ENCODE measurements at places on chromosomes 16 and 17.

- DNase-seq, result no peak
Observed at GRCh38 chr16:71811261-71811803, 2.7 kb upstream of the AP1G1 start.

DNA sequence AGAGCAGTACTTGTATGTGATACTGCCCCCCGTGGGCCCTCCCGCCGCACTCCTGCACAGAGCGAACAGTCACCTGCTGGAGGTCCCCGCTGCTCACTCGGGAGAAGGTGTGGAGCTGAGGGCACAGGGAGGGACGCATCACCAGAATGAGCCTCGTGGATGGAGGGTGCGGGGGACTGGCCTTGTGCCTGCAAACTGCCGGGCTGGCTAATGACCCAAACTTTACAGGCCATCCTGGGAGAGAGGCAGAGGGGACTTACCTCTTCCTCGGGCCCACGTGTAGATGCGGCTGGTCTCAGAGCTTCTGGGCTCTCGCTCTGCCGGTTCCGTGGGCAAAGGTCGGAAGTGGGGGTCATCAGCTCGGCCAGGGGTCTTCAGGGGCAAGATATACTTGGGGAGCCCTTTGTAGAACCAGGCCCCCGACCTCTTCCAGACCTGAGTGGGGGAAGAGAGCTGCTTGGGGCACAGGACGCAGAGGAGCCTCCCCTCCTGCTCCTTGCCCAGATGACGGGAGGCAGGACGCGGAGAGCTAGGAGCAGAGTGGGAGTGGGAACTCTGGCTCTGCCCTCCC lies 65.5 kb upstream of the DOC2B start:
- DNase-seq, result no peak

- DNase-seq, result no peak
Observed at GRCh38 chr17:55601874-55602364, 90.7 kb upstream of the SMIM36 start.

- DNase-seq, result no peak
Observed at GRCh38 chr17:45307290-45308015, 9.4 kb downstream of the MAP3K14 start.

GRCh38 chr16:26594666-26595065 lies 472.1 kb upstream of the C16orf82 start:
- DNase-seq, result no peak

DNA sequence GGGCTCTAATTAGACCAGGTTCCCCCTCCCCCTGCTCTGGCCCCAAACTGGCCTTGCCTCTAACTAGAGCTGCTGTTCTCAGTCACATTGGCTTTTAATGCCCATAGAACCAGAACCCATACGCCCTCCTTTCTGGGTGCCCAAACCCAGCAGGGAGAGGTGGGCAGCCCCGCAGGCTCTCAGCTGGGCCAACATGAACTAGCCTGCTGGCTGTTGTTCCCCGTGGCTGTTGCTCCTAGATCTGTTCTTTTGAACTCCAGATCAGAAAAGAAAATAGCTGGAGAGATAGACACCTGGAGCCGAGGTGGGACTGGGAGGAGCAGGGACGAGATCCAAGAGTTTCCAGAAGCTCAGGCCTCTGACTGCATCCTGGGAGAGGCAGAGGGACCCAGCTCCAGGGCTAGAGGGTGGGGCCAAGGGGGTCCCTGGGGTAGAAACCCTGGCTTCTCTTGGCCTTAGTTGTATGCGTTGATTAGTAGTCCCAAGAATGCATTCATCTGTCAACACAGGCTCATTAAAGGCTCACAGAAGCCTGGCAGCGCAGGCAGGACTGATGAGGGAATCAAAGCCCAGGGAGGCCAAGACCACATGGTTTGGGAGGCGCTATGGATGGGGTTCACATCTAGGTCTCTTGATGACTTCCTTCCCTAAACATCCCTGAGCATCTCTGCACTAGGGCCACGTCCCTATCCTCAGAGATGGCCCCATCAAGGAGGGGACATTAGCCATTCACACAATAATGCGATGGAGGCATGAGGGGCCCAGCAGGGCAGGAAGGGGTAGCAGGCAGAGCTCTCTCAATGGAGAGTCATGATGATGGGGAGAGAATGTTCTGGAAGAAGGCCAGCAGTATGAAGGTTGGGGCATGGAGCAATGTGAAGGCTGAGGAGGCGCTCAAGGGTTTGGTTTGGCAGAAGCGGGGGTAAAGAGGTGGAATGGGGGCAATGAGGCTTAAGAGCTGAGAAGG lies 1.3 kb upstream of the CPSF4L start:
- DNase-seq, result no peak

- DNase-seq, result no peak
Observed at GRCh38 chr16:71933913-71934695, 38.8 kb downstream of the IST1 start.

DNA sequence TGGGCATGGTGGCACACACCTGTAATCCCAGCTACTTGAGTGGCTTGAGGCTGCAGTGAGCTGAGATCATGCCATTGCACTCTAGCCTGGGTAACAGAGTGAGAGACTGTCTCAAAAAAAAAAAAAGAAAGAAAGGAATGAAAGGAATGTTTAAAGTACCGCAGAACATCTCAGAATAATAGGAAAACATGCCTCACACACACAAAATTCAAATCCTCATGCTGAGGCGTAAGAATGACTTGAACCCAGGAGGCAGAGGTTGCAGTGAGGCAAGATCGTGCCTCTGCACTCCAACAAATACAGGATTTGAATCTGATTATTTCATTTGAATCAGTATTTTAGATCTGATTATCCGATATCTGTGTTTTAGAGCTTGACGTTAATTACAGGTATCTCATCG lies 21.3 kb upstream of the GAA start:
- no peak for DNase-seq

- no peak for DNase-seq
Observed at GRCh38 chr16:14354561-14355351, 275.3 kb downstream of the PARN start.

GRCh38 chr16:83727018-83727417 lies 80.8 kb upstream of the HSBP1 start:
- DNase-seq, result no peak

GRCh38 chr17:6456914-6457687 lies 12.8 kb downstream of the PIMREG start:
- no peak for DNase-seq

DNA sequence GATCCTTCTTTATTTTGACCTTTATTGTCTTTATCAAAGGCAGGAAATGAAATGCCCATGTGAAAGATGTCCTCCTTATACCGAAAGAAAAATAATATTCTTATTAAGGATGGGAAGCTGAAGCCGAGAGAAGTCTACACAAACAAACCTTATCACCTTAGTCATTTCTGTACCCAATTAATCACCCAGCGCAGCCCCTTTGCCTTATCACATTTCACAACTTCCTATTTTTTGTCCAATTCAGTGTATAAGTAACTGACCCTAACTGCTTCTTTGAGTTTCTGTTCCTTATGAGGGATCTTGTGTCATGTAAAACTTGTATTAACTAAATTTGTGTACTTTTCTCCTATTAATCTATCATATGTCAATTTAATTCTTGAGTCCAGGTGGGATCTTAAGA lies 16.4 kb upstream of the CCL23 start:
- DNase-seq, result no peak

- DNase-seq, result no peak
Observed at GRCh38 chr17:73422121-73422520, 110.3 kb upstream of the CDC42EP4 start.

GRCh38 chr16:69397821-69398521 lies 12.2 kb upstream of the TERF2 start:
- no peak for DNase-seq

- DNase-seq, result no peak
Observed at GRCh38 chr16:75624921-75625334, 1.8 kb upstream of the ADAT1 start.

GRCh38 chr16:25637236-25637635 lies 54.5 kb upstream of the HS3ST4 start:
- DNase-seq, result no peak

- DNase-seq, result no peak
Observed at GRCh38 chr17:39659279-39660010, 5.7 kb upstream of the TCAP start.

GRCh38 chr17:79331492-79331891 lies 256.9 kb downstream of the ENGASE start:
- no peak for DNase-seq

DNA sequence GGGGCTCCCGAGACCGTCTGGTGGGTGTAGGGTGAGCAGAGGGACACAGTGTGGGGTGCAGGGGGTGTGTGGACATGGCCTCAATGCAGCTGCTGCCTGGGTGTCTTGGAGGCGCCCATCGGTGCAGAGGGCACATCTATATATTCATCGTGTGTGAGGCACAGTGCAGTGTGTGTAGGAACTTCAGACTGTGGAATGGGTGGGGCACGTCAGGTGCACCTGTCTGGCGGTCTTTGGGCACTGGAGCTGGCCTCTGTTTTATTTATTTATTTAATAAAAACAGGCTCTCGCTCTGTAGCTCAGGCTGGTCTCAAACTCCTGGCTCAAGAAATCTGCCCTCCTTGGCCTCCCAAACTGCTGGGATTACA lies 16.8 kb downstream of the LASP1 start:
- no peak for DNase-seq

DNA sequence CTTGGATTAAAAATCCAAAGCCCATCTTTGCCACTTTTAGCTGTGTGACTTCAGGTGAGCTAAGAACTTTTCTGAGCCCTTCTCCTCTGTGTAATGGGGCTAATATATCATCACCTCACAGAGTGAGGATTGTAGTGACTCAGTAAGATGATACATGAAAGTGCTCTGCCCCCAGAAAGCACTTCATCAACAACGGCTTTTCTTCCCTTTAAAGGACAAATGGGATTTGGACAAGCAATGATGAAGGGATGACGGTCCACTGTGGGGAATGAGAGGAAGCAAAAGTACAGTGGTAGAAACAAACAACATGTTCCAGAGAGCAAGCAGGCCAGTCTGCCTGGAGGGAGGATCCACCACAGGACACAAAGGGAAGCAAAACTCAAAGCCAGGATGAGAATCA lies 14.3 kb upstream of the TMED6 start:
- DNase-seq, result no peak

- DNase-seq, result no peak
Observed at GRCh38 chr16:4147236-4147635, 31.0 kb upstream of the ADCY9 start.

GRCh38 chr17:69412251-69412671 lies 2.2 kb upstream of the MAP2K6 start:
- no peak for DNase-seq

DNA sequence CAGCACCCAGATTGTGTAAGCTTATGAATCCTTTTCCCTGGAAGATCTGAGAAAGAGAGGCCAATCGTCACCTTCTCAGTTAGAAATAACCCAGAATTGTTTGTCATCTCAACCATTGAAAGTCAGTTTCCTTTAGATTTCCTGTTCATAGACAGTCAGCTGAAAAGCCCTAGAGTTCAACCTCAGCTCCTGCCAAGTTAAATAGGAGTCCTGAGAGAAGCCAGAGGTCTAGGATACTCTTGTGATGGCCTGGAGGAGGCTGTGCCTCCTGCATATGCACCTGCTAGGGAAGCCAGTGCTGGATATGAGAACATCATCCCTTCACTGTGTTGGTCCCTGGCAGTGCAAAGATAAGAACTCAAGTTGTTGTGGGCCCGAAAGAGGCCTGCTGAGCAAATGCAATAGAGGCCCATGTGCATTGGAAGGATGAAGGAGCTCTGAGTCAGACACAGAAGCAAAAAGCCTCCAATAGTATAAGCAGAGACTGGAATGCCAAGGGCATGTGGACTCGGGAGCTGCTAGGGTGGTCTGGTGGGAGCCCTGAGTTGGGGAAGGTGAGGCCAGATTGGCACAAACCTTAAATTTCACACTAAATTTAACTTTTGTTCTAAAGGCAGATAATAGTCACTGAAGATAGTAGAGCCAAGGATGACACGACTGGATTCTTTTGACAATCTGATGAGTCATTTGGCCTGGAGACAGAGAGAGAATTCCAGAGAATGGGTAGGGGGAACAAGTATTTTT lies 520.9 kb upstream of the CDH5 start:
- no peak for DNase-seq

GRCh38 chr17:19720631-19721426 lies 4.4 kb upstream of the SLC47A2 start:
- no peak for DNase-seq

GRCh38 chr16:13793841-13794409 lies 126.0 kb upstream of the ERCC4 start:
- DNase-seq, result no peak
